EL (cell line): ENCODE measurements at places on chromosomes 5 and 9.

- no peak for DNase-seq
Measured at GRCh38 chr9:133729617-133730281, 8.4 kb downstream of the SARDH start.

DNA sequence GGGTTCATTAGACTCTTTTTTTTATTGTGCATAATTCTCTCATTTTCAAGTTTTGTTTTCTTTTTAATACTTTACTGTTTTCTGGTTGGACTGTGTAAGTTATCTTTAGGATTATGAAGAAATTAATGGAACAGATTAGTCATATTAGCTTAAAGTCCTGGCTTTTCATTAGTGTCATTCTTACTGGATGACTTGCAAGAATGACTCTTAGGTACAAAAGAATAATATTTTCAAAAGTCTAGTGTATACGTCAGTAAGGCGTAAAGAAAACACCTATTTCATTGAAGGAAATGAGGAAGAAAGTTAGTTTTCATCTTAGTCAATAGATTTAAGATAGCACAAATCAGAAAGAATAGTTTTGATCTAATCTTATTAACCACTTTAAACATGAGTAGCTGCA, 20.4 kb downstream of the UHRF2 start:
- DNase-seq = peak; percentile 35

DNA sequence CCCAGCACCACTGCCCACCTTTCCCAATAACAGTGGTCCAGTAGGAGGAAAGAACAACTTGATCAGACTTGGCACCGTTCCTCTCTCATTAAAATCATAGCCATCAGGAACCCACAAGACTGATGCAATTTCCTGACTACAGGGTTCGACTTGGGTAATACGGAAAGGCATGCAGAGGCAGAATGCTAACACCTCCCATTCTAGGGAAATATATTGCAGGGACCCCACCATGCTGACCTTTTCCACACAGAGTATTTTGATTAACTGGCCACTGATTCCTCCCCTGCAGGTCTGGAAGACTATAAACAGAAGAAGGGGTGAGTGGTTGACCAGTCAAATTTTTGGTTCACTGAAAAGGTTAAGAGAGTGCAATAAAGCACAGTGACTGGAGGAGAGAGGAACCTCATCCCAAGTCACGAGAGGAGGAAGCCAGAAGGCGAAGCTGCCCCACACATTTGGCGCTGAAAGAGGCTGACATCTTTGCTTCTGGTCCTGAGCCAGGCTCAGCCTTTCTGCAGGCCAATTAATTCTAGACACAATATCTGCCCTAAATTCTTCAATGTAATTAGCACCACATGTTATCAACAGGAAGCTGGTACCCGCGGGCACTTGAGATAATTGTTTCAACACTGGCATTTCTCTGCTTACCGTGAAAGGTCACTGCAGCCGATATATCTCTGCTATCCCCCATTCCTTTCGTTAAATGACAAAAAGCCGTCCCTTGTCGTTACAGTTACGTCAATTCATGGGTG, 64.7 kb upstream of the SPOCK1 start:
- DNase-seq = peak; percentile 98

DNA sequence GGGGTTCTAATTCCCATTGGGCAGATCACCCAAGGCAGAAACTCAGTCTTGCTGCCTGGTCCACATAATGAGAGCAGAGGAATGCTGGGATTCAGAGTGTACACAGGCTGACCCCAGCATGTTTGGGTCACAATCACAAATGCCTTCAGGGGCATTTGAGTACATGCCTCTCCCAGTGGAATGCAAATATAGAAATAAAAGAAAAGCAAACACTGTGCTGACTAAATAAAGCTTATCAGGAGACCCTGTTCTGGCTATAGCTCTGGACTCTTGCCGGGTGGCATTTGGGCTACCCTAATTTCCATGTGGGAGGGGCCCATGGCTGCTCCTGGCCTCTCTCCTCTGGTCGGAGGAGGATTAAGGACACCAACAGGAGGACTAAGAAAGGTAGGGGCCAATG, 121.4 kb downstream of the DOCK8 start:
- peak; percentile 1 for DNase-seq

GRCh38 chr9:96204853-96205252, 97.1 kb downstream of the HSD17B3 start:
- no peak for DNase-seq

DNA sequence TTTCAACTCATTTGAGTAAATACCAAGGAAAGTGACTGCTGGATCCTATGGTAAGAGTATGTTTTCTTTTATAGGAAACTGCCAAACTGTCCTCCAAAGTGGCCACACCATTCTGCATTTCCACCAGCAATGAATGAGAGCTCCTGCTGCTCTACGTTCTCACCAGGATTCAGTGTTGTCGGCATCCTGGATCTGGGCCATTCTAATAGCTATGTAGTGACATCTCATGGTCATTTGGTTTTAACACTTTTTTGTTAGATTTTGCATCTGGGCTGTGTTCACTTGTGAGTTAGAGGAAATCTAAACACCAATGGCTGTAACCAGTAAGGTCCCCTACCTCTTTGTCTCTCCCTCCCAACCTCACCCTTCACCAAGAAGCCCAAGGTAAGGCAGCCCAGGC, 115.9 kb downstream of the ATPSCKMT start:
- peak; percentile 31 for DNase-seq

- no peak for DNase-seq
Measured at GRCh38 chr5:137245438-137245837, 253.7 kb downstream of the SPOCK1 start.

DNA sequence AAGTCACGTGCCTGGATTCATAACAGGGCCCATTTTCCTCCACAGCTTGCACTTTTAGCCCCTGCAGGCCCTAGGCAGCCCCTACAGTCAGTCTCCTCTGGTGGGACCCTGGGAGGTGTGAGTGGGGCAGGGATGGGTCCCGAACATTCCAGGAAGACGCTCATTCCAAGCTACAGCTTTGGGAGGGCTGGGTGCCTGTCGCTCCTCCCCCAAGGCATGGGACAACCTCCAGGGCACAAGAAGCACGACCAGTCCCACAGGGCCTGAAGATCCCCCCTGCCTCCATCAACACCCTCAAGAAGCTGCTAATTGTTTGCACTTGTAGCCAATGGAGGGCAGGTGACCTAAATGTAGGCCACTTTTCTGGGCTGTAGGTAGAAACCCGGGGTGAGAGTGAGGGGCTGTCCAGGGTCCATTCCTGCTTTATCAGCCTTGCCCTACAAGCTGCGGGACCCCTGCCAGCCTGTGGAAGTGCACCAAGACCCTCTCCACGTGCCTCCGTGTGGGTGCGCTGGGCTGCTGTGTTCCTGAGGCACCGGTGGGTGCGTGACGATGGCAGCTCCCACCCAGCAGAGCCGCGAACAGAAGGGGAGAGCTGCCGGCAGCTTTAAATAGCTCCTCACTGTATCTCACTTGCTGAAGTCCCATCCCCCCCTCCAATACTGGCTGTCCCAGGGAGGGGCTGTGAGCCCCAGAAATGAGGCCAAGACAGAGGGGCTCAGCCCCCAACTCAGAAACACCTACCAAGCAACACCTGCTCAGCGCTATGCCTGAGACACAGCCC, 91.9 kb upstream of the ARAP3 start:
- no peak for DNase-seq

GRCh38 chr9:81377320-81377719, 312.0 kb downstream of the TLE1 start:
- DNase-seq = no peak

DNA sequence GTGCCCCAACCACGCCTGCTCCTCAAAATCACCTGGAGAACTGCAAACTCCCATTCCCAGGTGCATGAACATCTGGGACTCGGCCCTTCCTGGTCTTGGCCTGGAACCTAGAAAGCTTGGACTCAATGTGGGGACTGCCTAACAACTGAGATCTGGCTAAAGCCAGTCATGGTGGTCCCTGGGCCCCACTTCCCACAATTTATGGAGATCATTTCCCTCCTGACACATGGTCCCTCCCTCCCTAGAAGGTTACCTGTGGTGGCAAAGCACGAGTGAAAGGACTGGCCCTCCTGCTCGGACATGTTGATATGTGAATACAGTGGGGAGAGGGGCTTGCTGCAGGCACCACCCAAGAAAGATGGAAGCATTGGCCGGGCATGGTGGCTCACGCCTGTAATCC, 18.8 kb downstream of the BICD2 start:
- DNase-seq = no peak

- DNase-seq = no peak
Measured at GRCh38 chr9:34374905-34375552, 1.7 kb downstream of the MYORG start.
